ENCODE measurements at places on chromosomes 13 and 19. TPM values are rescaled to one million over a fixed set of nuclear protein-coding genes. Genes with fewer than 3 reads are reported as not detected.

Gene MCEMP1
- total RNA-seq, result not detected

Gene PTGER1
- total RNA-seq, result 5.4 TPM

Gene S1PR2
- 70.8 TPM for total RNA-seq

Gene LGALS14
- total RNA-seq, result not detected

Gene NDUFA7
- total RNA-seq, result 19.8 TPM

Measured in smooth muscle cell of trachea (primary cell).